A549 treated with Mapracorat at 1 μM for 4 hours (cell line): ENCODE measurements at places on chromosomes 7 and 10. TPM values are rescaled to one million over a fixed set of nuclear protein-coding genes. Genes with fewer than 3 reads are reported as not detected.

Gene CHCHD1
- total RNA-seq: 62.1 to 69.8 TPM (median 68.1 TPM) in 5 replicates

Gene MORN4
- total RNA-seq: 6.3 to 8.1 TPM (median 7.0 TPM) in 5 replicates

Gene OPN4
- not detected in 5 replicates for total RNA-seq

Gene UPK3BL2
- total RNA-seq: 1.6 to 3.6 TPM (median 2.4 TPM) in 5 replicates

Gene PRTFDC1
- 15.6 to 18.2 TPM (median 16.1 TPM) in 5 replicates for total RNA-seq

Gene ZNF804B
- total RNA-seq: not detected in 5 replicates

Gene FBXL13
- 0.39 to 0.58 TPM (median 0.42 TPM) in 5 replicates for total RNA-seq

Gene ADAM12
- 3.1 to 4.7 TPM (median 3.7 TPM) in 5 replicates for total RNA-seq

Gene CLCN1
- total RNA-seq: 0.05 to 0.37 TPM in 2 of 5 replicates, not detected in the others

Gene CD36
- total RNA-seq: 0.27 to 0.32 TPM (median 0.28 TPM) in 3 of 5 replicates, not detected in the others

Gene MINDY3
- 13.0 to 15.3 TPM (median 14.4 TPM) in 5 replicates for total RNA-seq

Gene LOXL4
- total RNA-seq: 1.2 to 1.7 TPM (median 1.6 TPM) in 5 replicates

Gene PNLIPRP2
- total RNA-seq: not detected in 5 replicates

Gene AKR1C3
- 1,118 to 1,294 TPM (median 1,186 TPM) in 5 replicates for total RNA-seq

Gene CALHM3
- total RNA-seq: 0.17 to 0.53 TPM (median 0.30 TPM) in 5 replicates

Gene REPIN1
- total RNA-seq: 61.3 to 88.2 TPM (median 85.5 TPM) in 5 replicates

Gene STEAP1
- total RNA-seq: 13.5 to 18.0 TPM (median 14.4 TPM) in 5 replicates

Gene ITPRID1
- total RNA-seq: not detected in 5 replicates

Gene TLX1
- not detected in 5 replicates for total RNA-seq

Gene BRAT1
- total RNA-seq: 19.4 to 36.7 TPM (median 34.1 TPM) in 5 replicates

Gene SPDYE2
- total RNA-seq: not detected in 5 replicates

Gene RBM20
- 2.3 to 3.2 TPM (median 3.0 TPM) in 5 replicates for total RNA-seq
